ENCODE measurements at places on chromosomes 1 and 21.

GRCh38 chr1:67189953-67190352, 23.7 kb downstream of the IL23R start:
- peak; percentile 83 for DNase-seq

- DNase-seq, result no peak
Measured at GRCh38 chr1:93623875-93624274, 57.8 kb downstream of the BCAR3 start.

DNA sequence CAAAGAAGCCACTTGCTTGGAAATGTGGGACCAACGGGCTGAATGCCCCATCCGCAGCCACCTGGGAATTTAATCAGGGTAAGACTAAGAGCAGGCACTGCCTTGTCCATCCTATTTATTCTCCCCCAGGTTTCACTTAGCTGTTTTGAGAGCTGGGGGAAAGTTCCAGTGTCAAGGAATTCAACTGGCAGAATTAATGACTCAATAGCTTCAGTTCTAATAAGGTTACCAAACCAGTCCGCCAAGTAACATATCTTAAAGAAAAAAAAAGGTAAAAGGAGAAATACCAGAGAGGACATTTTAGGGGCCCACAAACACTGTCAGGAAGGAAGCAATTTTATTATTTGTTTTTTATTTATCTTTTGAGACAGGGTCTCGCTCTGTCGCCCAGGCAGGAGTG, 157.6 kb upstream of the SOD1 start:
- no peak for DNase-seq

DNA sequence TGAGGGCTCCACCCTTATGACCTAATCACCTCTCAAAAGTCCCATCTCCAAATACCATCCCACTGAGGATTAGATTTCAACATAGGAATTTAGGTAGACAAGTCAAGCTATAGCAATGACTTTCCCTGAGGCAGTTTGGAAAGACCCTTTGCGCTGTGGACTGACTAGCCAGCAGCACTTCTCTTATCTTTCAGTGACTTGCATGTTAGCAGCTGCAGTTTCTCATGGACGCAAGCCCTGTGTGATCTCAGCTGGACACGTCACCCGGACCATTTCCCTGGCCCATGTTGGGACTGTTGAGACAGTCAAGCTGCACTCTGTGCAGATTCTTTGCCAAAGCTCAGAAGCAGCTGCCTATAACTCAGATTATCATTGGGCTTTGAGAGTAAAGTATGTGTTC, 408.1 kb upstream of the USP24 start:
- DNase-seq, result no peak

- DNase-seq, result no peak
Measured at GRCh38 chr21:27581168-27581567, 614.3 kb upstream of the ADAMTS5 start.

DNA sequence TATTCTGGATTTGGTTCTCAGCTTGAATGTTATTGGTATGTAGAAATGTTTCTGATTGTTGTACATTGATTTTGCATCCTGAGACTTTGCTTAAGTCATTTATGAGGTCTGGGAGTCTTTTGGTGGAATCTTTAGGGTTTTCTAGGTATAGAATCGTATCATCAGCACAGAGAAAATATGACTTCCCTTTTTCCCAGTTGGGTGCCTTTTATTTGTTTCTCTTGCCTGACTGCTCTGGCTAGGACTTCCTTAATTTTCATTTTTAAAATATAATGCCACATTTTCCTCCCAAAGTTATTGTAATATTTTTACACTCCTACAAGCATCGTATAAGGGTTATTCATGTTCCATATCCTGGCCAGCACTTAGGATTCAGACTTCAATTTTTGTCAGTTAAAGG, 111.1 kb downstream of the FNBP1L start:
- no peak for DNase-seq

DNA sequence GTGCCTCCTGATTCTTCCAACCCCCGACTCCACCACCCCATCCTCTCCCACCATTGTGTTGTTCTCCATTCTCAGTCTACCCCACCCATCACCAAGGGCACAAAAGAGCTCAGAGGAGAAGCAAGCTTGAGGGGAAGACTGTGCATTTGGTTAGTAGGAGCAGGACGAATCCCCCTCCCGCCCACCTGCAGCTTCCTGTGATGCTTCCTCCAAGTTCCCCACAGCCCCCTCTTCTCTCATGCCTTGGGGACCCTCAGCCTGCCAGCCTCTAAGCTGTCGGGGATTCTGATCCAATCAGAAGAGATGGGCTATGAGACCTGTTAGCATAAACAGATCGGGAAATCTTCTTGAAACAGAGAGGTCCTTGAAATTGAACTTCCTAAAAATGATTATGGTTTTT, 22.2 kb upstream of the CAPZB start:
- no peak for DNase-seq

- DNase-seq, result no peak
Measured at GRCh38 chr1:156823210-156823790, 6.7 kb upstream of the SH2D2A start.

DNA sequence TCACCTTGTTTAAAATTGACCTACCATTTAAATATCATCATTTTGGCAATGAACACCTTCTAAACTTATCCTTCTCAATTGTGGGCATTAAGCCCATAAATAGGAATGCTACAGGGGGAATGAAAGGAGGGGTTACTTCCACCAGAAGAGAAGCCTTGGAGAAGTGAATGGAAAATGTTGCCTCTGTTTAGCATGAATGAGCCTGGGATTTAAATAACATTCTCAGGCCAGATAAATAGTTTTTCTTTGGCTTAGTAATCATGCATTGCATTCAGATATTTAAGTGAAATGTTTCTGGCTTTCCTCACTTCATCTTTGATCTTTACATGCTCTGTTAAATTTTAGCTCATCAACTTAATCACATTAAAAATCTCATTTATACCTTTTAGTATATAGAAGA, 284.3 kb upstream of the FMN2 start:
- no peak for DNase-seq

GRCh38 chr1:7095343-7095964, 310.2 kb downstream of the CAMTA1 start:
- no peak for DNase-seq

GRCh38 chr1:46466477-46467182, 23.0 kb upstream of the DMBX1 start:
- DNase-seq, result no peak

GRCh38 chr1:9784508-9785133, 39.1 kb downstream of the CLSTN1 start:
- peak; percentile 75 for DNase-seq

DNA sequence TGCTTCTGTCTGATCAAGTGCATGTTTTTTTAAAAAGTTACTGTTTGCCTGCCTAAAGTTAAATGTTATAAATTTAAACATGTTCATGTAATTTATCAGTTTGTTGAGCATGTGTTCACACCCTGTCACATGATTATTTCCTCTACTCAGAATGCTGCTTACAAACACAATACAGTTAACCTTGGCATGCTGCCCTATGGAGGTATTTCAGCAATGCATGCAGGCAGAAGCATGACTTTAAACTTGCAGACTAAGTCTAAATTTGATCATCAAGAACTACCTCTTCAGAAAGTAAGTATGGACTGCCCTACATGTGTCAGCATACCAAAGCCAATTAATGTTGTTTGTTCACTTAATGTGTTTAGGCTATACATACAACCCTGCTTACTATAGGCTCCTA, 161.6 kb downstream of the LRRC40 start:
- no peak for DNase-seq

DNA sequence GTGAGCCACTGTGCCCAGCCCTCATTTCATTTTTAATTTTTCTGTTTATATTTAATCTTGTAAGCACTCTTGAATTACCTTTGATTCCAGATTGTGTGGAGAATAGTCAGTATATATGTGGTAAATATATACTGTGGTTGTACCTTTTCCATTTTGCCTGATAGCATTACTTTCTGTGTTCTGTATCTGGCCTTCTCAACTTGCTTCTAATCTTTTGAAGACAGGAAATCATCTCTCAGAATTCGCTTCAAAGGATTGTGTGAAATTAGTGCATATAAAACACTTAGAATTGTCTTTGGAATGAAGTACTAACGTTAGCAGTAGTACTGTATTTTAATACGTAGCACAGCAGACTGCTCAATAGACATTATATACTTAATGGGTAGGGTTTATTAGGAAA, 37.9 kb downstream of the PPP2R5A start:
- DNase-seq, result no peak

GRCh38 chr21:26191609-26192008, 21.0 kb upstream of the APP start:
- DNase-seq, result no peak

DNA sequence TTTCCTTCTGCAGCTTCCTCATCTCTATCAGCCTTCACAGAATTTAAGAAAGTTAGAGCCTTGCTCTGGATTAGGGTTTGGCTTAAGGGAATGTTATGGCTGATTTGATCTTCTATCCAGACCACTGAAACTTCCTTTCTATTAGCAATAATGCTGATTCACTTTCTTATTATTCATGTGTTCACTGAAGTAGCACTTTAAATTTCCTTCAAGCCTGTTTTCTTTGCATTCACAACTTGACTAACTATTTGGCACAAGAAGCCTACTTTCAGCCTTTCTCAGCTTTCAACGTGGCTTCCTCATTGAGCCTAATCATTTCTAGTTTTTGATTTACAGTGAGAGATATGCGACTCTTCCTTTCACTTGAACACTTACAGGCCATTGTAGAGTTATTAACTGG, 528.5 kb downstream of the PLPP3 start:
- no peak for DNase-seq

- no peak for DNase-seq
Measured at GRCh38 chr1:153886127-153886526, 36.6 kb downstream of the GATAD2B start.

- no peak for DNase-seq
Measured at GRCh38 chr1:94122201-94122970, 1.4 kb upstream of the ABCA4 start.

- no peak for DNase-seq
Measured at GRCh38 chr1:22876359-22877111, 96.1 kb downstream of the LACTBL1 start.

DNA sequence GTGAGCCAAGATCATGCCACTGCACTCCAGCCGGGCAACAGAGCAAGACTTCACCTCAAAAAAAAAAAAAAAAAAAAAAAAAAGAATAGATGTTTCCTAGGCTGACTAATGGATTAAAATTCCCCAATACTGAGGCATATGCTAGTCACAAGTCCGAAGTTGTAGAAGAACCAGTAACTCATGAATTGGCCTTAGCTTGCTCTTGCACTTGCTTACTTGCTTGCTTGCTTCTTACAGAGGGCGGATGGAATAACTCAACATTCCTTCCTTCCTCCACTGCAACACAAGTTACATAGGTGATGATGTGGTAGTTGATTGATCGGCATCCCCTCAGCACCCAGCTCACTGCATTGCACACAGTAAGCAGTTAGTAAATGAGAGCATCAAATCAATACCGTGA, 2.8 kb upstream of the TARS2 start:
- DNase-seq, result no peak

GRCh38 chr1:31670593-31670964, 25.9 kb upstream of the PEF1 start:
- DNase-seq, result no peak

- no peak for DNase-seq
Measured at GRCh38 chr1:1359308-1359663, 931 bp upstream of the MXRA8 start.

- no peak for DNase-seq
Measured at GRCh38 chr1:31733389-31734219, 29.8 kb upstream of the COL16A1 start.

- peak; percentile 65 for DNase-seq
Measured at GRCh38 chr1:207404849-207405525, 49.1 kb upstream of the CR2 start.

GRCh38 chr1:67188137-67188536, 21.9 kb downstream of the IL23R start:
- DNase-seq, result no peak

- no peak for DNase-seq
Measured at GRCh38 chr1:229553621-229554130, 4.8 kb downstream of the ABCB10 start.

GRCh38 chr1:53851571-53852285, 13.6 kb upstream of the NDC1 start:
- DNase-seq, result no peak

- DNase-seq, result no peak
Measured at GRCh38 chr1:234611847-234612351, 1.9 kb upstream of the IRF2BP2 start.

DNA sequence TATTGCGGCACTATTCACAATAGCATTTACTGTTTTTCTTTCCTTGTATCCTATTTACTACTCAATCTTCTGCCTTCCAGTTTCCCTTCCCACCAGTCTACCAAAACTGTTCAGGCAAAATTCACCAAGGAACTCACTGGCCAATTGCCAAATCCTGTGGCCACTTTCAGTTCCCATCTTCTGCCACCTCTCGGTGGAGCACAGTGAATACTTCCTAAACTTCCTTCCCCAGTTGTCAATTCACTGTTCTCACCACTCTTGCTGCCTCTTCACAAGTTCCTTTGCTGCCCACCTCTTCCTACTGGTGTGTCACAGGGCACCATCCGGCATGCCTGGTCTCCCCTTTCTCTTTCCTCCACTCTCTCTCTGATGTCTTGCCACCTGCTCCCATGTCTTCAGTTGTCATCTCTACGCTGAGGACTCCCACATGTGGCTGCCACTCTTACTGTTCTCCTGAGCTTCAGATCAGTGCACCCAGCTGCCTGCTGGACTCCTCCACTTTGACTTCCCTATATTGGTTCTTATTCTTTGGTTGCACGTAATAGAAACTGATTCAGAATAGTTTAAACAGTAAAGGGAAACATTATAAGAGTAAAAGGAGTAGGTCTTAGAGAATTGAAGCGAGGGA, 114.4 kb downstream of the PIK3R3 start:
- DNase-seq, result no peak

- no peak for DNase-seq
Measured at GRCh38 chr21:29075706-29076466, 2.4 kb upstream of the CCT8 start.

DNA sequence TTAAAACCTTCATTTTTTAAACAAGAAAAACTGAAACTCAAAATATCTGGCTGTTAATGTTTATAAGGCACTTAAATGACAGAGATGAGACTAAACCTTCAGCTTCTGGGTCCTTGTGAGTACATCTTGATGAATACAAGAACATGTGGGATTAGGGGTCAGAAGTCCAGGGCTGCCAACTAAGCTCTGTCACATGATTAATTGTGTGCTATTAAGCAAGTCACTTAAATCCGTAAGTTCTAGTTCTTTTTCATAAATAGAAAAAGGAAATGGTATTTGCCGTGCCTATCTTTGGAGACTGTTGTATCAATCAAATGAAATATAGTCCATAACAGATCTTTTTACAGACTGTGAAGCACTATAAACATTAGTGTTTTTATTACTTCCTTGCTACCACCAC, 43.2 kb upstream of the KCTD3 start:
- no peak for DNase-seq

- DNase-seq, result no peak
Measured at GRCh38 chr1:168476588-168477385, 67.0 kb downstream of the XCL2 start.

- DNase-seq, result peak; percentile 85
Measured at GRCh38 chr1:21779613-21780521, 3.1 kb downstream of the USP48 start.

Measured in activated CD4-positive, alpha-beta T cell treated with anti-CD3 and anti-CD28 coated beads, Interleukin-2, amount 50 U/mL, for 16 hours (primary cell).